ENCODE measurements at places on chromosomes 4 and X.

DNA sequence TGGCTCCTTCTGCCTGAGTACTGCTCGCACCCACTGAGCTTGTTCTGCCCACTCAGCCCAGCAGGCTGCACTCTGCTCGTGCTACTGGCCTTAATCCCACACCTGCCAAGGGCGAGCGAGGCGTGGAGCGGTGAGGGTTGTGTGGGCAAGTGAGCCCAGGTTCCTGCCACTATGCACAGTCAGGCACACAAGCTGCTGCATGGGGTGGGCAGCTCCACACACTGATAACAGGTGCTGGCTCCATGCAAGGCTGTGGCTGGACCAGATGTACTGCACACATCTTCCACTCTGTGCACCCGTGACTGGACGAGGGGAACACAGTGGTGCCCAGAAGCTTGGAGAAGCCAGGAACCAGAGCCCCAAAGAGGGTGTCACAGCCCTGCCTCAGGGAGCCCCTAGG, 184.3 kb upstream of the NUDT6 start:
- DNase-seq = no peak

- DNase-seq = no peak
Measured at GRCh38 chrX:77431227-77431626, 16.0 kb upstream of the FGF16 start.

- DNase-seq = no peak
Measured at GRCh38 chr4:30866346-30866745, 146.2 kb downstream of the PCDH7 start.

- no peak for DNase-seq
Measured at GRCh38 chr4:70842761-70843435, 3.2 kb upstream of the GRSF1 start.

DNA sequence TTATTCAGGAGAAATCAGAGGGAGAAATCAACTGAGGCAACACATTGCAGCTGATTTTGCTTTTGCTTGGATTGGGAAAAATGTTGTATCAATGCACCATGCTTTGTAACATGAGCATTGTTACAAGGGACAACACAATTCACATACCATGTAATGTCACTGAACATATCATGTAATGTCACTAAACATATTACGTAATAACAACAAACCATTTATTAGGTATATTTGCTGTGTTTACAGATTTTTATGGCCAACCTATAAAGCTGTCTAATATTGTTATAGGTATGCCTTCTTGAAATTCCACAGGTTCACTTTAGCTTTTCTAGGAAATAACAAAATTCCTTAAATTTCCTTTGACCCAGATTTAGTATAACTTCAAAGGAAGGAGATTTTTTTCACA, 5.0 kb upstream of the HERC3 start:
- no peak for DNase-seq

GRCh38 chrX:16839219-16839851, 30.8 kb downstream of the RBBP7 start:
- DNase-seq = no peak

DNA sequence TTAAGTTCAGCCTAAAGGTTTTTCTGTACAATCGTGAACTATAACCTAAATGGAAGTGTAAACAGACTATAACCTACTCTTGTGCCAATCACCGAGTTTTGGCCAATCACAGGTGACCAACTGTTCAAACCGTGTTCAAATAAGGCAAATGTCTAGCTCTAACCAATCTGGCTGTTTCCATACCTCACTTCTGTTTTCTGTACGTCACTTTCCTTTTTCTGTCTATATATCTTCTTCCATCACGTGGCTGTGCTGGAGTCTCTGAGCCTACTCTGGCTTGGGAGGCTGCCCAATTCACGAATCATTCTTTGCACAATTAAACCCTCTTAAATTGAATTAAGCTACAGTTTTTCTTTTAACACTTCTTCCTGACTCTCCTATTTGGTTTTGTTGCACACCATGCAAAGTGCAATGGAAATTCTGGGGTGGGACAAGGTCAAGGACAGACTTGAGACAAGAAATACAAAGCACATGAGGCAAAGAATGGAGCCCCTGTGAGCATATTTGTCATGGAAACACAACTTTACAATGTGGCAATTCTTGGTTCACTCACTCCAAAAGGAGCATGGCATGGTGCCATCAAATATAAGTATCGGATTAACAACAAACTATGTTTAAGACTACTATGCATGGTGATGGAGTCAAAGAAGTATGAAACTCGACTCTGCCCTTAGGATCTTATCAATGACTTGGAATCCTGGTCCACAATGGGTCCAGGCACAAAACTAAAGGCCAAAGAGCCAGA, 115.7 kb upstream of the FAM9B start:
- DNase-seq = no peak

GRCh38 chr4:120819805-120820437, 102.6 kb downstream of the PRDM5 start:
- no peak for DNase-seq

DNA sequence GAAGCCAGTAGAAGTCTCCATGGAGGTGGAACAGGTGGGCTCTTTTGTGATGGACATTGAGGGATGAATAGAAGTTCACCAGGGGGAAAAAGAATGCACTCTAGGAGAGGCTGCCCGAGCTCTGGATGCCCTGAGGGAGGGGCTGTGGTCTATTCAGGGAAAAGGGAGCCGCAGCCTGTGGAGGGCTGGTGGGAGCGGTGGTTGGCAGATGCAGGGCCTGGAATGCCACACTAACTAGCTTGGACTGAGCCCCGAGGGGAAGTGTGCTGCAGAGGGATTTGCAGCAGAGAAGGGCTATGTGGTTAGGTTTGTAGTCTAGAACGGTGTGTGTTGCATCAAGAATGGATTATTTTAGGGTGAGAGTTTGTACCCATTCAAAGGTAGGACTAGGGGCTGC, 29.5 kb upstream of the PSAPL1 start:
- DNase-seq = no peak

DNA sequence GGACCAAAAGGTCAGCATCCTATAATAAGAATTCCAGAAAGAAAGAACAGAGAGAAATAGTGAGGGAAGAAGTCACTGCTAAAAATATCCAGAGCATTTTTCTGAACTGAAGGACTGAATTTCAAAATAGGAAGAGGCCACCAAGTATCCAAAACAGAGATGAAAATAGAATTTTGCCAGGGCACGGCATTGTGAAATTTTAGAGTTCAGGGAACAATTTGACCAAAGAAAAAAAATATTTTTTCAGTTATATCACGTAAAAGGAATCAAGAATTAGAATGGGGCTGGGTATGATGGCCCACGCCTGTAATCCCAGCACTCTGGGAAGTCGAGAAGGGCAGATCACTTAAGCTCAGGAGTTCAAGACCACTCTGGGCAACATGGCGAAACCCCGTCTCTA, 65.4 kb downstream of the FGFBP1 start:
- DNase-seq = no peak

DNA sequence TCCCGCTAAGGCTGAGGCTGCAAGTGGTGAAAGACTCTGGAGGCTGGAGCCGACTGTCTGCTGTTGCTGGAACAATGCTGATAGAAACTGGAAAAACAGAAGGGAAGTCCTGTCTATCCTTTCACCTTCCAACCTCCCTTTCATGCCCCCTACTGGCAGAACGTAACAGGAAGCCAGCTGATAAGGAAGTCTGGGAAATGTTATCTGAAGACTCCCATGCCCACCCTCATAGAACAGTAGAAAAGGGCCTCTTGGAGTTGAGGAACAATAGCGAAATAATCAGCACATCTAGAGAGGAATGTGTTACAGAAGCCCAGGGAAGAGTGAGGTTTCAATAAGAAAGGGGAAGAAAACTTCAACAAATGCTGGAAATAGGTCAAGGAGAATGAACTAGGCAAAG, 117.1 kb upstream of the DKK2 start:
- DNase-seq = no peak

- DNase-seq = no peak
Measured at GRCh38 chrX:19883878-19884277, 3.5 kb downstream of the SH3KBP1 start.

- no peak for DNase-seq
Measured at GRCh38 chr4:168710353-168710946, 213.6 kb downstream of the PALLD start.

- no peak for DNase-seq
Measured at GRCh38 chr4:169205075-169205743, 65.5 kb downstream of the SH3RF1 start.

GRCh38 chrX:52558140-52558539, 41.3 kb upstream of the XAGE1B start:
- DNase-seq = no peak

GRCh38 chr4:131339137-131339536, 1810.0 kb upstream of the PCDH10 start:
- no peak for DNase-seq

DNA sequence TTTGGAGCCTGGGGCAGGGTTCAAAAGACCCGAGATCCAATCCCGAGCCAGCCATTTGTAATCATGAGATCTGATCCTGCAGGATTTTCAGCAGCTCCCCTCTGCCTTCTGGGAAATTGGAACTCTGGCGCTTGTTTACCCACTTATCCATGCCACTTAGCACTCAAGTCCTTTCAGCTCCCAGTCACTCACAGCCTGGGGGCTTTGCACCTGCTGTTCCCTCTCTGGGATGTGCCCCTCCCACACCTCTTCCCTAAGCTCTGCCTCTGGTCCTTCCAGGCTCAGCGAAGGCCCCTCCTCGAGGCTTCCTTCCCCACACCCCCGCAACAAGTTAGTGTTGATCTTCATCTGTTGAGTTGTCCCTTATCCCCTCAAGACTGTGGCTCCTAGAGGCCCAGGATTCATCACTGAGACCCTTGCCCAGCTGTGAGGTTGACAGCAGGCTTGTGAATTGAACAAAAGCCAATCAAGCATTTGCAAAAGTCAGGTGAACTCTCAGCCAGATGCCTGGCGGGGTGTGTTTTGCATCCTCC, 99.1 kb upstream of the AFAP1 start:
- no peak for DNase-seq

- no peak for DNase-seq
Measured at GRCh38 chr4:103429283-103429682, 231.1 kb upstream of the CENPE start.

GRCh38 chr4:123024710-123025109, 102.3 kb upstream of the NUDT6 start:
- DNase-seq = no peak

Data from effector memory CD8-positive, alpha-beta T cell (primary cell).